Vagina (tissue), 2 donors: ENCODE measurements at places on chromosomes 4 and X.

DNA sequence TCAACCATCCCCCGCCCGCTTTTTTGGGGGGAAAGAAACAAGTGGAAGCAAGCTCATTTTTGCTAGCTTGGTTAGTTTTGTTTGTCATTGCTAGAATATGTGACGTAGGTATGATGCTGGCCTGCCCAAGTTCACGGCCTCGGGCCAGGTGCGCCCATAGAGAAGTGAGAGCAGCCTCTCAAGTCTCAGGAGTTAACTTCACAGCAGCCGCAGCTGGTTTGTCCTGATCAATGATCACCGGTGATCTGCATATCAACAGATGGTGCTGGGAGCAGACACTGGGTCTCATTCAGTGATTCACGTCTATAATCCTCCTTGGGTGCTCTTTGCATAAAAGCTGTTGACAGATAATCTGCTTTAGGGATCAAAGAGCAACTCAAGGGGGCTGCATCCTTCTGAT, 50.1 kb downstream of the ENPP6 start:
- no peak for DNase-seq

GRCh38 chr4:796206-796605, 29.7 kb downstream of the CPLX1 start:
- no peak for DNase-seq

GRCh38 chr4:129806986-129807385, 711.0 kb downstream of the C4orf33 start:
- DNase-seq = no peak

DNA sequence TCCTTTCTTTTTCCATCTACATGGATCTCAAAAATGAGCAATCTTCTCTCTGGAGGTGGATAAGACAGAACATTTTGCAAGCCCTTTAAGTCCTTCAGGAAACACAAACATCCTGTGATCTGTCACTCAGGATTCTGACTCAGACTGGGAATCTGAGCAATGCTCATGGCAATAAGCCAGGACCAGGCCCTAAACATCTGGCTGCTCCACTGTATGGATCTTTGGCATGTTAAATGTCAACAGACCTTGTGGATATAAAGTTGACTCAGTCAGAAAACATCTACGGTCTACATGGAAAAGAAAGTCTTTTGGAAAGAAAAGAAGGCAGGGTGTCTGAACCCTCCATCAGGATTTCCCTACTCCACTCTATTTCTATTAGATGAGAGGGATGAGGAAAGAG, 17.8 kb upstream of the CHIC2 start:
- no peak for DNase-seq

DNA sequence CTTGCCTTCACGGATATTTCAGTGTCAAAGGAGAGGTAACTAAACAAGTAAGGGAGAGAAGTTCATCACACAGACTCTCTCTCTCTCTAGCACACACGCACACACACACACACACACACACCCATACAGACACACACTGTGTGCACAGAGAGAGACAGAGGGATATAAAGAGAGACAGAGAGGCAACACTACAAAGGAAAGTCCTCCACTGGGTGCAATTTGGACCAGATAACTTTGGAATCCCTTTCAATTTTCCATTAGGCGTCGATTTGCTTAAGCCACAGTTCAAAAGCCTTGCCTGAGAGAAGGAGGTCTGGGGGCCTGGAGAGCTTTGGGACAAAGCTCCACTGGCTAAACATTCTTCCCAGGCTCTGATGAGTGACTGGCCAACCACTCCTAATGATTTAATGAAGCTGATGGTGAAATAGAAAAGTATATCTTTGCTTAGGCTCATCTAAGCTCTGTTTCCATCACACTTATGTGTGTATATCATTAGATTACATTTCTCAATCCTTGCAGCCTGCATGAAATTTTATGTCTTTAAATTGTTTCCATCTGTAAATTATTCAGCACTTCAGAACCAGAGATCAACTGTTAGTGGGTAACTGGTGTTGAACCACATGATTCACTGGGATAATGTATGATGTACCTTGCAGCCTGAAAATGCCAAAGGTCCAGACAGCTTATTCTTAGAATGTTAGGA, 180.8 kb downstream of the MAGEB17 start:
- DNase-seq = no peak

DNA sequence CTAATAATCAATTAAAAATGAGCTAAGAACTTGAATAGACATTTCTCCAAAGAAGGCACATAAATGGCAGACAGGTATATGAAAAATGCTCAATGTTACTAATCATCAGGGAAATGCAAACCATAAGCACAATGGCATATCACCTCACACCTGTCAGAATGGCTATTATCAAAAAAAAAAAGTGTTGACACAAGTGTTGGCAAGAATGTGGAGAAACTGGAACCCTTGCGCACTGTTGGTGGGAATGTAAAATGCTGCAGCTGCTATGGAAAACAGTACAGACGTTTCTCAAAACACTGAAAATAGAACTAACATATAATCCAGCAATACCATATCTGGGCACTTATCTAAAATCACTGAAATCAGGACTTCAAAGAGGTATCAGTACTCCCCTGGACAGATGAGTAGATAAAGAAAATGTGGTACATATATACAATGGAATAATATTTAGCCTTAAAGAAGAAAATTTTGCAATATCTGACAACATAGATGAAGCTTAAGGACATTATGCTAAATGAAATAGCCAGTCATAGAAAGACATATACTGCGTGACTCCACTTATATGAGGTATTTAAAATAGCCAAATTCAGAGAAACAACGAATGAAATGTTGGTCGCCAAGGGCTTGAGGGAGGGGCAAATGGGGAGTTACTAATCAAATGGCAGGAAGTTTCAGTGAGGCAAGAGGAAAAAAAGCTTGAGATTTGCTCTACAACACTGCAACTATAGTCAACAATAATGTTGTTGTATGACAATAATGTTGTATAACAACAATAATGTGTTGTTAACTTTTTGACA, 175.5 kb downstream of the WDFY3 start:
- no peak for DNase-seq

DNA sequence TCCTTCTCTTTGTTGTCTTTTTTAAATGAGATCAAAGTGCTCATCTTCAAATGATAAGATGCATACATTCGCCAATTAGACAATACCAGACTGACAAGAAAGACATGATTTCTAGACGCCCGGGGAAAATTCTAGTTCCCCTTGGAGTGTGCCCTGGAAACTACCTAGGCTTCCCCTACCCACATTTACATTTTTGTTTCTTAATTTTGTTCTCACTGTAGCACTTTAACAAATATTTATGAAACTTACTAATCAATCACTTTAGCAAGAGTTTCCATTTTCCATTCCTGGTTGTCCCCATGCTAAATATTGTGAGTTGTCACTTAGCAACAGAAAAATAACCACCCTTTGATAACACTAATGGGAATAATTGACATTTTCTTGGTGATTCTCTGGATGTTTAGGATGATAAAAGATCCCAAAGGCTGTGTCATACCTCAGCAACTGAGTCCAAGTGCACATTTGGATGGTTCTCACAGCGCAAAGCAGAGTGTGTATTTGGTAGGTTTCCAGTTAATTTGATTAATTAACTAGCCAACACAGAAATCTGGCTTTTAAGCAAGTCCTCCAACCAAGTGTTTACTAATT, 69.6 kb downstream of the FGFBP1 start:
- no peak for DNase-seq

DNA sequence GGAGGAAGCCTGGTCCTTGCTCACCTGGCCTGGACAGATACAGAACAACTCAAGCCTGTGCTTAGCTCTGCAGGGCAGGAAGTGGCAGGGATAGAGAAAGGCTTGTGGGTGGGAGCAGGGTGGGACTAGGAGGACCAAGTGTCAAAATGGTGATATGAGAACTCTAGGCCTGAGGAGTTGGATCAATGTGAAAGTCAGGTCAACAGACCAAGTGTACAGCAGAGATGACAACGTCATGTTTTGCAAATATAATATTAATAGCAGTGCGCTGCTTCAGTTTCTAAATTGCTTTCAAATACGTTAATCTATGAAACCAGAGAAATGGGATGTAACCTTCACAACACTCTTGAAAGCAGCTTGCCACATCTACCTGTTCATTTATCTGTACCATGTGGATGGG, 114.2 kb upstream of the MAP3K15 start:
- DNase-seq = no peak

- no peak for DNase-seq
These were observed 1133.8 kb downstream of the TECRL start for GRCh38 chr4:63275491-63275890.

DNA sequence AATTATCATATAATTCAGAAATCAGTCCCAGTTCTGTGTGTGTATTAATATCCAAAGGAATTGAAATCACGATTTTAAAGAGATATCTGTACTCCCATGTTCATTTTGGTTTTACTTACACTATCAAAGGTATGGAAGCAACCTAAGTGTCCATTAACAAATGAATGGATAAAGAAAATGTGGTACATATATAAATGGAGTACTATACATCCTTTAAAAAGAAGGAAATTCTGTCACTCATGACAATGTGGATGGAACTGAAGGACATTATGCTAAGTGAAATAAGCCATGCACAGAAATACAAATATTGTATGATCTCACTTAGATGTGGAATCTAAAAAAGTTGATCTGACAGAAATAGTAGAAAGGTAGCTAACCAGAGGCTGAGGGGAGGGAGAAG, 63.8 kb downstream of the CD99L2 start:
- DNase-seq = no peak

DNA sequence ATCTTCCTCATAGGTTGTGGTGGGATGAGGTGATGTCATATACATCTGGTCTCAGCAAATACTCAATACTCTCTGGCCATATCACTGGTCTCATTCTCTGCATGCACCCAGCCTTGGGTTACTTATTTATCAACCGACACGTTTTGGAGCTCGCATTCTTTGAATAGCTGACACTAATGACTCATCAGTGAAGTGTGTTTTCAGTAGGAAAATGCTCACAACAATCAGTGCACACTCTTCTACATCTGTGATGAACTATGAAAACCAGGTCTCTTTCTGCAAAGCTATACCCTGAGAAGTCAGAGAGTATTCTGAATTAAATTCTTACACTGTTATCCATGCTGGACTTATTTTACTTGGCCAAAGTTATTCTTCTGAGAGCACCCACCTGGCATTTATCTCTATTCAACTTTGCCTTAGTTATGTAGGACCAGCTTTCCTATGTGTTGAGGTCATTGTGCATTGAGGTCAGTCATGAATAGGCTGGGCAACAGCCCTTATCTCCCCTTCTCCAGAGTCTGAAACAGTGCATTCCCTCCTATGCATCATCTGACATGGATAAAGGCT, 58.7 kb upstream of the DHX15 start:
- peak; percentile 16 for DNase-seq

DNA sequence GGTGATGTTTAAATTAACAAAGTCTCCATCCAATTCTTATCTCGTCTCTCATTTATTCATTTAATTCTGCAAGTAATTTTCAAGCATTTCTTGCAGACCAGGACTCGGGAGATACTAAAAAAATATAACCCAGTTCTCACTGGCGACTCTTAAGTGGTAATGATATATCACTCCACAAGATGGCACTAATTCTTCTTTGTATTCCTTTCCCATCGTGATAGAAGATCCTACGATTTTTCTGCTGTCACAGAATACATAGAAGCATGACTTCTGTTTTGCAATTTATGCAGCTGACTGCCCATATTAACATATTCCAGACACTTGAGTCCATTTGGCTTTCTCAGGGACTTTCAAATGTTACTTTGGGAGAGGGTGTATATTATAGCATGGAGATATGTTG, 64.0 kb upstream of the FGF13 start:
- DNase-seq = no peak

GRCh38 chr4:37664696-37665095, 21.5 kb downstream of the RELL1 start:
- no peak for DNase-seq

DNA sequence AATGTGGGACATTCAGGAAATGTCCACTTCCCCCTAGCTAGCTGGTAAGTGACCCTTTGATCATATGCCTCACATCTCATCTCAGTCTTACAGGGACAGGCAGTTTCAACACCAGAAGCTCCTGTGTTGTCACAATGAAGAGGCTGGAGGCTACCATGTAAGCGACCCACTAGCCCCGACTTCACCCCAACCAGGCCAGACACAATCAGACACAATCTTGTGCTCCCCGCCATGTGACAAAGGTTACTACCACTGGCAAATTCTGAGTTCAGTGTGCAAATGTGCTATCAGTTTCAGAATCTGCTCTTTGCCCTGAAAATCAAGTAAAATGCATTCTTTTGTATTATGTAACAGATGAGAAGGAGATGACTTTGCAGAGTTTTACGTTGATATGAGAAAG, 56.9 kb upstream of the STS start:
- no peak for DNase-seq

DNA sequence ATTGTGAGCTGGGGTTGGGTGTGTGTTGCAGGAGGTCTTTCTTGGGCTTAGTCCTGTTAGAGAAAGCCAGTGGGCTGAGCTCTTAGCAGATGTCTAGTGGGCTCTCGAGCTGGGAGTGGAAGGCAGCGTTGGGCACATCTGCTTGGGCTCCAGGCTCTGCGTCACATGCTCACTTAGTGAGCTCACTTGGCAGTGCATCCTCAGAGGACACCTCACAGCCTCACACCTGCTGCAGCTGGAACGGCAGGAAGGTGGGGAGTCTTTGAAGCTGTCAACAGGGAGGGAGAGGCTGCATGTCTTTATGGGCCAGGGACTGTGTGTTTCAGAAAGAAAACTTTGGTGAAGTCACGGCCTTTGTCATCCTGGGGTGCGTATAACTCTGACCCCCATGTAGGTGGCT, 82.2 kb downstream of the PSAPL1 start:
- DNase-seq = no peak

GRCh38 chr4:173539986-173540385, 10.0 kb upstream of the HAND2 start:
- no peak for DNase-seq
